Activated CD4-positive, alpha-beta T cell treated with anti-CD3 and anti-CD28 coated beads, Interleukin-2, amount 50 U/mL, for 24 hours (primary cell): ENCODE measurements at places on chromosomes 1 and 21.

- DNase-seq, result no peak
Observed at GRCh38 chr1:166730299-166730888, 108.9 kb upstream of the POGK start.

DNA sequence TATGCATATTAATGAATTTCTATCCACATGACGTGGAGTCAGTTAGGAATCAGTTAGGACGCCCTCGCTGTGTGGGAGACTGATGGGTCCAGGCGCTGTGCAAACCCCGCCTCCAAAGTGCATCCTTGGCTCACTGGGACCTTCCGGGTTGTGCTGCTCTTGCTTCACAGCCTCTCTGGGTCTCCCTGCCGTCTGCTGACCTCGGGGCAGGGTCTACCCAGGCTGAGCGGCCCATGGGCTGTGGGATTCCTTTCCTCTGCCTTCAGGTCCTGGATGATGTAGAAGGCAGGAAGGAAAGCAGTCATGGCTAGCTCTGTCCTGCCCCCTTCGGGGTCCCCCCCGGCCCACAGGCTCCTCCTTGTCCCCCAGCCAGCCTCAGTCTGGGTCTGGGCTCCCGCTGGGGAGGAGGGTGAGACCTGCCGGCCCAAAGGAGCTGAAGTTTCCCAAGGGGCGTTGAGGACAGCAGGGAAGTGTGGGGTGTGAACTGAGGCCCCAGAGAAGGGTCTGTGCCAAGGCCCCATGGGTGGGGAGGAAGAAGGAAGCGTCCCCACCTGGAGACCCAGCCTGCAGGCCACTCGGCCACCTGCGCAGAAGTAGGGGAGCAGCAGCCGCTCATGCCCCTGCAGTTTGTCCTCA is 24.6 kb upstream of the CDK11A start:
- DNase-seq, result no peak

GRCh38 chr21:29849735-29850176 is 90.0 kb downstream of the GRIK1 start:
- peak; percentile 33 for DNase-seq

DNA sequence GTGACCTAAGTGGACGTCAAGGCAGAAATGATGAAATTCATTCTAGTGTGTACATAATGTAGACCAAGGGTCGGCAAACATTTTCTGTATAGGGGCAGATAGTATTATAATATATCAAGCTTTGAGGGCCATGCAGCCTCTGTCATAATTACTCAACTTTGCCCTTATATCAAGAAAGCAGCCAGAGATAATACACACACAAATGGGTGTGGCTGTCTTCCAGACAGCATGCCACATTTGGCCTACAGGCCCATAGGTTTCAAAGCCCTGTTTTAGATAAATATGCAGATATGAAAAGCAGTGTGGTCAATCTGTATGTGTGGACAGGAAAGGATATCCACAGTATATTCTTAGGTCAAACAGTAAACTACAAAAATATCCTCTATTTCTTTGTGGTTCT is 320.1 kb upstream of the FMN2 start:
- no peak for DNase-seq

DNA sequence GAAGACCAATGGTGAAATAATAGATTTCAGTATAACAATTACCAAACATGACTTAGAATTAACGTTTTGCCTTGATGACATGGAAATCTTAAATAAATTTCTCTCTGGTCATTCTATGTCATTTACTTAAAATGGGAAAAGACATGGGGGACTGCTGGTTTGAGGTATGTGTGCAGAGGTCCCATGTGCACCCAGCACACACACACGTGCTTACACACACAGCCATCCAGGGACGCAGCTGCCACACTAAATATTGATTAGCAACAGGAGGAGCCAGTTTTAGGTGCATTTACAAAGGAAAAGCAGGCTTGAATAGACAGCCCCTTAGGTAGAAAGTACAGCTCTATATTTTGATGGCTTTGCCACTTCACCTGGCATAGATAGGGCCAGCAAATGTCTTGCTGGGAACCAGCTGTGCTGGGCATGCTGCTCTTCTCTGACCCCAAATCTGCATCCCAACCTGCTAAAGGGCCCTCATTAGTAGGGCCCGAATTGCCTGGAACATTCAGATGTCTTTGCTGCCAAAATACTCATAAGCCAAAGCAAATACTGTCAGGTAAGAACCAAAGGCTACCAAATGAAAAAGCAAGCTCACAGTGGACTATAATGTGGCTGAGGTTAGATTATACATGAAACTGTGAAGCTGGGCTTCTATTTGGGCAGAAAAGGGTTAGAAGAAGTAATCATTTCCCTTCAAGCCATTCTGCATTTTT is 399.9 kb downstream of the HHAT start:
- no peak for DNase-seq
